ENCODE measurements at places on chromosomes 13 and 19. TPM values are rescaled to one million over a fixed set of nuclear protein-coding genes. Genes with fewer than 3 reads are reported as not detected.

DNA sequence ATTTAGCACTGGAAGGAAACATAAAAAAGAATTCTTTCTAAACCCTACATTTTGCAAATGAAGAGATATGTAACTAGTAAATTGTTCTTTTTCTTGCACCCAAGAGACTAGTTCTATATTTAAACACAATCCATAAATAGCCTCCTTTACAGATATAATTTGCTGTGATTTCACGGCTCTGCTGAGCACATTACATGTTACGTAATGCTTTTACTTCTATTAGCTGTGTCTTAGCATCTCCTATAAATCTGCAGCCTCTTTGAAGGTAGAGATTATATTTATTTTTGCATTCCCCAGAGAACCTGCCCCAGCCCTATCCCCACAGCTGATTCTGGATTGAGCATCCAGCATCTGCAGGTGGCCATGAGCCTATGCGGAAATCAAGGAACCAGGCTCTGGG is 32.2 kb downstream of the LACC1 start:
- no peak overlapping the region for H3K27ac ChIP-seq
- DNase-seq: no peak
- H3K4me1 ChIP-seq: no peaks in the 10 kb centered on the region

CTU1 gene
- total RNA-seq: 10.9 TPM

VSTM2B gene
- not detected for total RNA-seq

PSG3 gene
- total RNA-seq: not detected

All from activated CD8-positive, alpha-beta memory T cell treated with anti-CD3 and anti-CD28 coated beads, Interleukin-2, amount 10 ng/mL, durations not matched to agents 7 days and 5 days (primary cell).